ENCODE measurements at places on chromosomes 16 and 17.

DNA sequence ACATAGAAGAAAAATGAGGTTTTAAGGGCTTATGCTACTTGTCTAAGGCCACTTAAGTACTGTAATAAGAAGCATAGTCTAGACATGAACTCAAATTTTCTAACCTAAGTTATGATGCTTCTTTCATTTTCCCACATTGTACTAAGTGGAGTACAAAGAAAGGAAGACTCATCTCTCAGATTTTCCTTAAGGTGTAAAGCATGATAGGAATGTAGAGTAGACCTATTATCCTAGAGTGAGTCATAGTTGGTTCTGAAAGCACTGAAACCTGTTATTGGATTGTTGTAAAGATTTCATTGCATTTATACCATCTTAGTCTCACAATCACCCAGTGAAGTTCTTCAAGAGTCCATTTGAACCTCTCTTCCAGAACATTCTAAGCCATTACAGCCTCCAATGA lies 343.8 kb downstream of the TOX3 start:
- no peaks in the 10 kb centered on the region for H3K4me1 ChIP-seq
- no peaks in the 10 kb centered on the region for H3K36me3 ChIP-seq
- H3K4me3 ChIP-seq = no peak overlapping the region
- no peak overlapping the region for H3K27ac ChIP-seq
- no peaks in the 10 kb centered on the region for H3K27me3 ChIP-seq

- no peak overlapping the region for H3K4me3 ChIP-seq
- no peak overlapping the region for H3K27ac ChIP-seq
- peaks cover 27% of the 10 kb centered on the region for H3K27me3 ChIP-seq
- no peaks in the 10 kb centered on the region for H3K36me3 ChIP-seq
- peaks cover 15% of the 10 kb centered on the region for H3K4me1 ChIP-seq
Measured at GRCh38 chr16:86211800-86212199, 298.5 kb upstream of the FOXF1 start.

DNA sequence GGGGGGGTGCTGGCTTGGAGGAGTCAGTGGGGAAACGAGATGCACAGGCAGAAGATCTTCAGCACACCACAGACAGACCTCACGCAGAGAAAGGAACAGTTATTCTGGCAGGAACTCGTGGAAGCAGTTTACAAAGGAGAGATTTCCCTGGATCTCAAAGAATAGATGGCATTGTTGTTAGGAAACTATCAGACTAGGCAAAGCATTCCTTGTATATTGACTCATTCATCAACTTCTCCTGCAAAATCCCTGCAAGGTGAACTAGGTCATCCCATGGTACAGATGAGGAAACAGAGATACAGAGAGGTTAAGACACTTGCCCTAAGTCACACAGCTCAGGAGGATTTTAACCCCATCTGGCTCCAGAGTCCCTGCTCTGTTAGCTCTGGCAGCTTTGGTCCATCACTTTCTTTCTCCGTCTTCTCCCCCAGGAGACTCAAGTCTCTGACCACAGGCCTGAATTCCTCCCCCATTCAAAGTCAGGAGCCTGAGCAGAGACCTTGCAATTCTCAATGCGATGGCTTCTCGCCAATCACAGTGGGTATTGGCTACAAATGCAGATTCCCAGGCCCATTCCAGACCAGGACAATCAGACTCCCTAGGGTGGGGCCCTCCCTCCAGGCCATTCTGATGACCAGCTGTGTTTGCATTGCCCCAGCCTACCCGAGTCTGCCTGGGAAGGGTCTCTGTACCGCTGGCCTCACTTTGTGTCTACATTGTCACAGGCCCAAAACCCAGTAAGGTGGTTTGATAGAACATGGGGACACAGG lies 56.4 kb downstream of the LITAF start:
- no peak overlapping the region for H3K27ac ChIP-seq
- H3K4me1 ChIP-seq = peaks cover 11% of the 10 kb centered on the region
- H3K4me3 ChIP-seq = no peak overlapping the region
- no peaks in the 10 kb centered on the region for H3K36me3 ChIP-seq

DNA sequence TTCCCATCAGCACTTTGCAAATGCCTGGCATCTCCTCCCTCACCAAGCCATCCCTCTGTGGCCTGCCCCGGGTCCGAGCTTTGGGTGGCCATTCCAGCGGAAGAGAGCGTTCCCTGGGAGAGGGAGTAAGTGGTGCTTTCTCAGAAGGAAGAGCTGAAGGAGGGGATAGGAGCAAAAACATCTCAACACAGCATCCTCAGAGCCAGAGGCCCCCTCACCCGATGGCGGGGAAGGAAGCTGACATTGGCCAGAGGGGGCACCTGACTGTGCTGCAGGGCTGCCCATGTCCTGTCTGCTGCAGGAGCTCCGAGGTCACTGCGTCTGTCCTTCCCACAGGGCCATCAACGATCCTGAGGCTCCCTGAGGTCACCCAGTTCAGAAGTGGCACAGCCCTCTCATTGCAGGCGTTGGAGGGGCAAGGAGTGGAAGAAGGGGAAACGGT lies 427 bp upstream of the TLCD3B start:
- no peak overlapping the region for H3K4me3 ChIP-seq
- H3K27me3 ChIP-seq = peaks cover 52% of the 10 kb centered on the region
- no peak overlapping the region for H3K27ac ChIP-seq
- DNase-seq = no peak
- H3K36me3 ChIP-seq = no peaks in the 10 kb centered on the region
- H3K4me1 ChIP-seq = peaks cover 6% of the 10 kb centered on the region

DNA sequence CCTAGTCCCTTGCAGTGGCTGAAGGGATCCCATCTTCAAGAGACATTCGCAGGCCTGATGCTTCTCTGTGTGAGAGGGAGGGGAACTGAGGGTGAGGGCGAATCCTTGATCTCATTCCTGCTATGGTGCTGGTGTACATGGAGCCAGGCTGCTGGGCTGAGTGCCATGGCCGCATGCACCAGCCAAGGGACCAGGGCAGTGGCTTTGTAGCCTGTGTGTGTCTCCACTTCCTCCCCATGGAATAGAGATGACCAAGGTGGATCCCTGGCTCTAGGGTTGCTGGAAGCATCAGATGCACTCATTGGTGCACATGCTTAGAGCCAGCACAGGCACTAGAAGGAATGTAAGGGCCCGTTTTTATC lies 195.0 kb downstream of the FOXL1 start:
- H3K4me1 ChIP-seq = peaks cover 64% of the 10 kb centered on the region
- H3K4me3 ChIP-seq = peak overlapping the region; percentile 22
- peak overlapping the region; percentile 89 for H3K27ac ChIP-seq
- peaks cover 5% of the 10 kb centered on the region for H3K27me3 ChIP-seq
- DNase-seq = no peak

DNA sequence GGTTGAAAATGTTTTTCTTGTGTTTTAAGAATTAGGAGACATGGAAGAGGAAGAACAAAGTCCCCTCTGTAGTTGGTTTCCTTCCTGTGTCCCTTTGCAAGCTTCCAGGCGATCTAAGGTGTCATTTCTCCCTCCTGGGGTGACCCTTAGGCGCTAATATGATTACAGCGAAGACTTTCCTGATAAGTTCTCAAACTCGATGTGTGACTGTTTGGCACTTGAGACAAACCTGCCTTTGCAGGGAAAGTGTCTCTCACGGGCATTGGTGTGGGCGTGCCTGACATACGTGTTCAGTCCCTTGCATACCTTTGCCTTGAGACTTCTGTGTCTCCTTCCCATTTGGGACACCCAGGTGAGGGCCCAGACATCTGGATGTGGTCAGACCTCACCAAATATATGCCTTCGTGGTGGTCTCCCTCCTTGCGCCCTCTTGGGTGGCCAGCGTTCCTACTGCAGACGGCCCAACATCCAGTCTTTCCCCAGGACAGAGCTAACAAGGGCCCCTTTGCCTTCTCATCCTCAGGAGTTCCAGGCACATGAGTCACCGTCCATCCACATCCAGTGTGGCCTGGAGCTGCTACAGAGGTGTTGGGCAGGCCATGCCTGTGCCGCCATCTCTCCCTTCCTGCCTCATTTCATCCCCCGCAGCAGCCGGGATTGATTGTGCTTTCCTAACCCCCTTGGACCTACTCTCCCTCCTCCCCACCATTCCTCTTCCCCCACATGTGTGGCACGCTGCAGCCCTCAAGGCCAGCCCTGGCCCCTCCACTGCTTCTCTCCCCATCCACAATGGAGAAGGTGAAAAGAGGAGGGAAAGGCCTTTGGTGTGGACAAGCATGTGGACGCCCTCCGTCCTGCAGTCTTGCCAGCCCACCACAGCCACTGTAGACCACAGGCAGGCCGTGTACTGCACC lies 3.1 kb upstream of the JPT2 start:
- peak overlapping the region; percentile 88 for H3K27ac ChIP-seq
- peaks cover 53% of the 10 kb centered on the region for H3K36me3 ChIP-seq
- H3K27me3 ChIP-seq = no peaks in the 10 kb centered on the region
- peak; percentile 76 for DNase-seq

DNA sequence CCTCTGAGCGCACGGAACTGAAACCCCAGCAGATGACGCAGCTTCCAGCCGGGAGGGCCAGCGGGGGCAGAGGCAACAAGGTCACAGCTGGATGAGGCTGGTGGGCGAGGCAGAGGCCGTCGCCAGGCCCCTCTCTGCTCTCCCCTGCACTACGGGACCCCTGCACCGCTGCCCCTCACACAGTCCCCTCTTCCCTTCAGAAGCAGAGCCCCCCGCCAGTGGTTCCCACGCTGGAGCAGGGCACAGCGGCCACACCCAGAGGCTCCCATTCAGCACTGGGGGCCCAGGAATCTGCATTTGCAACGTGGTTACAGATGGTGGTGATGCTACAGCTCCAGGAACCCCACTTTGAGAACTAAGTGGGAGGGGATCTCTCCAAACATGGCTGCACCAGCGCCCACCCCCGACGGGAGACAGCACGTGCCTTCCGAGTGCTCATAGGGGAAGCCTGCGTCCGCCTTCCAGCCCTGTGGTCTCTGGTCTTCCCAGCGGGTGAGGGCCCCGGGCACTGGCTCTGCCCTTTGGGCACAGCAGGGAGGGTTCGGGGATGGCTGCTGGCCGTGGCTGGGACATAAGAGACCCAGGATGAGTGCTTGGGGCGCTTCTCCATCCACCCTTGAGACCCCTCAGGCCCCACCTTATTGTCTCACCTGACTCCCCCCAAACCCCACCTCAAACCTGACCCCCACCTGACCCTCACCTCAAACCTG lies 4.7 kb upstream of the RAB40B start:
- no peak overlapping the region for H3K4me3 ChIP-seq
- DNase-seq = no peak
- peaks cover 10% of the 10 kb centered on the region for H3K27me3 ChIP-seq
- H3K4me1 ChIP-seq = peaks cover 10% of the 10 kb centered on the region
- H3K36me3 ChIP-seq = no peaks in the 10 kb centered on the region

- peaks cover 4% of the 10 kb centered on the region for H3K36me3 ChIP-seq
- peaks cover 13% of the 10 kb centered on the region for H3K27me3 ChIP-seq
- H3K27ac ChIP-seq = no peak overlapping the region
- DNase-seq = no peak
- H3K4me3 ChIP-seq = peak overlapping the region; percentile 83
Measured at GRCh38 chr16:75197522-75198134, 9.3 kb downstream of the CTRB2 start.

DNA sequence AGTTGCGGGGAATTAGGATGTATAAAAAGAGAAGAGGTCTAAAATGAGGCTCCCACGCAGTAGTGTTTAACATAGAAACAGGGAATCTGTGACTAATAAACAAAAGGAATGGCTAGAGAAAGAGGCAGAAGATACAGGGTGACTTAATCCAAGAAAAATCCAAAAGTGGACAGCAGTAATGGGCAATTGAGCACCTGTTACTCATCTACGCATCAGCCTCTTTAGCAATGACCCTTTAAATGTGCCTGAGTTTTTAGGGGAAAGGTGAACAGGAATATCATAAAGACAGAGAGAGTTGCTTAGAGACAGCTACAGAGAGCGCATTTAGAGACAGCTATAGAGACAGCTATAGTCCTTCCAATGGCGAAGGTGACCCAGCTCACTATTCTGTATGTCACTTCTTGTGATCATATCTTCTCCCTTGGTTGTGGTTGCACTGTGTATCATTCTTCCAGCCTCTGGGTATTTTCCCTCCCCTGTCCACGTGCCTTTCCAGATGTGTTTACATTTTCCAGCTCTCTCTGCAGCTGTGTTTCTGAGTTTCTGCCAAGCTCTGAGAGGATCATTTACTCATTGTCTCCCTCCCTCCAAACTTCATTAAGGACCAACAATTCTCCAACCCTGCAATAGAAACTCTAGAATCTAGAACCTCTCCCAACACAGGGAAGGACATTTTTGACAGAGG lies 61.5 kb downstream of the MYOCD start:
- H3K27ac ChIP-seq = peak overlapping the region; percentile 70
- peaks cover 60% of the 10 kb centered on the region for H3K4me1 ChIP-seq
- H3K4me3 ChIP-seq = peak overlapping the region; percentile 60
- H3K36me3 ChIP-seq = peaks cover 5% of the 10 kb centered on the region
- DNase-seq = peak; percentile 73
- 0 out of 2 replicates have a peak, but pooled peaks cover 3% of the 10 kb centered on the region for H3K27me3 ChIP-seq

- no peak overlapping the region for H3K4me3 ChIP-seq
- H3K27ac ChIP-seq = 0 out of 2 replicates have a peak overlapping the region, but pooled peaks have one; percentile 28
- peaks cover 38% of the 10 kb centered on the region for H3K4me1 ChIP-seq
Measured at GRCh38 chr17:75350029-75350428, 55.4 kb downstream of the GRB2 start.

- no peak overlapping the region for H3K27ac ChIP-seq
- no peaks in the 10 kb centered on the region for H3K36me3 ChIP-seq
- H3K27me3 ChIP-seq = peaks cover 23% of the 10 kb centered on the region
- no peak for DNase-seq
Measured at GRCh38 chr17:44959821-44960531, 8.1 kb downstream of the C1QL1 start.

- no peaks in the 10 kb centered on the region for H3K4me1 ChIP-seq
- no peaks in the 10 kb centered on the region for H3K27me3 ChIP-seq
- H3K36me3 ChIP-seq = no peaks in the 10 kb centered on the region
Measured at GRCh38 chr16:13768471-13768870, 151.5 kb upstream of the ERCC4 start.

DNA sequence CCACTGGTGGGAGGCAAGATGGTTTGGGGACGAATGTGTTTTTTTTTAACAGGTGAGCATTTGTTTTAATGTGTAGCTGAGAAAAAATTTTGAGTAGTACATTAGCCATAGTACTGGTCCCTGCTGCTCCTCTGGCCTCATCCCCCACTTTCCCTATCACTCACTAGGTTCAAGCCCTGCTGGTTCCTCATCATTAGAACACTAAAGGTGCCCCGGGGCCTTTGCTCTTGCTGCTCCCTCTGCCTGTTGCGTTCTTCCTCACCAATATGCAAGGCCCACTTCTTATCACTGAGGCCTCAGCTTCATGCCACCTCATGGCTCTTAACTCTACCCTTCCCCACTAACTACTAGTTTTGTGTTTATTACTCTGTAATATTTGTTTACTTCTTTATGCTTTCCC lies 74.5 kb downstream of the GNAO1 start:
- H3K36me3 ChIP-seq = no peaks in the 10 kb centered on the region
- no peak overlapping the region for H3K27ac ChIP-seq
- peaks cover 28% of the 10 kb centered on the region for H3K4me1 ChIP-seq

DNA sequence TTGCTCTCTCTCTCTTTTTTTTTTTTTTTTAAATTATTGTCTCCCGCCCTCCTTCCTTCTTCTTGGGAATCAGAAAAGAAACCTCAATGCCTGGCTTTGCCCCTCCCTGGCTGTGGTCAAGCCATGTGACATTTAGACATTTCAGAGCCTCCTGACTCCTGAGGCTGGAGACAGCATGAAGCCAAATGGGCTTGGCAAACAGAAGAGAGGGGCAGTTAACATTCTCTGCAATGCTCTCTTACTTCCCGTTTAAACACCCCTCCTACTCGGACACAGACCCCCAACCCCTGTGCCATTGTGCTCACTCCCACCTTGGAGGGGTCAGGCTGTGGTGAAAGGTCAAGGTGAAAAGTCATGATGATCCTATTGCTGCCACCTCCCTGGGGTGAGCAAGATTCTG lies 14.7 kb upstream of the MEOX1 start:
- no peak overlapping the region for H3K27ac ChIP-seq
- no peak for DNase-seq
- H3K36me3 ChIP-seq = no peaks in the 10 kb centered on the region
- peaks cover 25% of the 10 kb centered on the region for H3K27me3 ChIP-seq

Data from HFFc6 (cell line).